ENCODE measurements at places on chromosomes 4 and X. TPM values are rescaled to one million over a fixed set of nuclear protein-coding genes. Genes with fewer than 3 reads are reported as not detected.

GRCh38 chrX:31540313-31540712, 468.5 kb upstream of the FTHL17 start:
- no peaks in the 10 kb centered on the region for H3K27me3 ChIP-seq
- no peaks in the 10 kb centered on the region for H3K36me3 ChIP-seq
- H3K27ac ChIP-seq: no peak overlapping the region
- DNase-seq: no peak

DNA sequence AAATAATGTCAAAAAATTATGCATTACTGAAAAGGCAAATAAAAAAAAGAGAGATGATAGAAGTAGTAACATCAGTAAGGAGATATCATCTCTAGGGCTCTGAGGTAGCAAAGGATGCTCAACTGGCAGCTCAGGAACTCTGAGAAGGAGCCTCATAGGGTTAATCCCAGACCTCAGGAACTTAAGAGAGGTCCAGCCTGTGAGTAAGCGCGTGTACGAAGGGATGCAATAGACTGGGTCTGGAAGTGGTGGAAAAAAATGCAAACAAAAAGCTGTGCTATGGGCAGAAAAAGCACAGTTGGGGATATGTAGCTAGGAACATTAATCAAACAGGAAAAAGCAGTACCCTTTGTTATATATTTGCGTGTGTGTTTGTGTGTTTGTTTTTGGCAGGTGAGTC, 282.0 kb downstream of the GALNTL6 start:
- no peak for DNase-seq
- no peak overlapping the region for H3K4me3 ChIP-seq
- H3K27ac ChIP-seq: no peak overlapping the region
- H3K27me3 ChIP-seq: no peaks in the 10 kb centered on the region

DNA sequence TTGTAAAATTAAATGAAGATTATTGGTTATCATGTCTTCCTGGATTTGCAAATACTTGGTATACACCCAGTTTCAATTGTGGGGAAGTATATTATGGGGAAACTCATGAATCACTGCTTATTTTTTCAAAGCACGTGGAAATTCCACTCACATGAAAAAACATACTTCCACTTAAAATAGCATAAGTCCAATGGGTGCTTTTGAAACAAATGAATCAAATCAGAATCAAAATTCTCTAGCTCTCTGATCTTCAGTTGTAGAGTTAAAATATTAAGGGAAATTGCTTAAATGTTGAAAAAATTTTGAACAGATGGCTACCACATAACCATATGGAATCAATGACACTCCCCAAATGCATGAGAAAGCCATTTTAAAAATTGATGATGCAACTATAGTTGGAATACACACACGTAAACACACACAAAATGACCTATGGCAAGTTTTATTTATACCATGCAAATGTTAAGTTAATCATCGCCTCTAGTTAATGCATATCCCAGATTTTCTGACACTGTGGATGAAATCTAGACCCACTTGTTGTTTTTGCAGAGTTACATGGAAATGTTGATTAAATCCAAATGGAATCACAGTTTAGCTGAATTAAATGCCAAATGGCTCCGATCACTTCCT, 93.2 kb downstream of the ARSF start:
- no peaks in the 10 kb centered on the region for H3K27me3 ChIP-seq
- DNase-seq: peak; percentile 12
- no peak overlapping the region for H3K27ac ChIP-seq
- H3K4me1 ChIP-seq: no peaks in the 10 kb centered on the region
- H3K4me3 ChIP-seq: no peak overlapping the region

GRCh38 chr4:139015269-139015947, at the start of gene NOCT:
Gene NOCT, plus strand, starts transcription at chr4:139015781. Its CDS starts 201 bp downstream, at chr4:139015982.
- no peaks in the 10 kb centered on the region for H3K36me3 ChIP-seq
- H3K27ac ChIP-seq: peak within 1 kb of the TSS; percentile 83
- H3K4me1 ChIP-seq: peaks cover 15% of the 10 kb centered on the region
- H3K27me3 ChIP-seq: no peaks in the 10 kb centered on the region
- peak; percentile 80 for DNase-seq

The JCHAIN gene
- 1.7 TPM for total RNA-seq

The OCRL gene
- total RNA-seq: 25.5 TPM
